ENCODE measurements at places on chromosomes 5 and 9.

DNA sequence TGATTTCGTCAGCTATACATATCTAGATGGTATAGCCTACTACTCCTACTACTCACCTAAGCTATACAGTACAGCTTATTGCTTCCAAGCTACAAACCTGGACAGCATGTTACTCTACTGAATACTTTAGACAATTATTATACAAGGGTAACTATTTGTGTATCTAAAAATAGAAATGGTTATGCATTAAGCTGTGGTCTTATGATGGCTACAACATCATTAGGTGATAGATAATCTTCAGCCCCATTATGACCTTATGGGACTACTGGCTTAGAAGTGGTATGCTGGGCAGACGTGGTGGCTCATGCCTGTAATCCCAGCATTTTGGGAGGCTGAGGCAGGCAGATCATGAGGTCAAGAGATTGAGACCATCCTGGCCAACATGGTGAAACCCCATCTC, 40.2 kb downstream of the CERT1 start:
- DNase-seq, result no peak

DNA sequence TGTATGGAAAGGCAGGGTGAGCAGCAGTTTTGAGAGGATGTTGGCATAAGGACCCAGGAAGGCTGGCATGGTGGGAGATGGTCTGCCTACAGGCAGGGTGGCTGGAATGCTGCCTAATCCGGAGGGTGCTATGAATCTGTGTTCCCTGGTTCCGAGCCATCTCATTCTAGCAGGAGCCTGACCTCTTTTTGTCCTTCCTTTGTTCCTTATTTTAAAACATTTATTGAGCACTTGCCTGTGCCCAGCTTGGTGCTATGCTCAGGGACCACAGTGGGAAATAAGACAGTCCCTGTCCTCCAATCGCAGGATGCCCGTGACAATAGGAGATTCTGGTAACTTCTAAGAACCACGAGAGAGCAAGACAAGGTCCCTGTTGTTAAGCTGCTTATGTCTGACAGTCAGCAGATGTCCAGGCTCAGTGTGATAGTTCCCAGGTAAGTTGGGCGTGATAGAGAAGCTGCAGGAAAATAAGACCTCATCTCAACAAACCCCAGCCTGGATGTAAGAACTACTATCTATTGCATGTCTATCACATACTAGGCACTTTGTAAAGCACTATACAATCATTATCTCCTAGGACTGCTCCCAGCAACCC, 9.1 kb upstream of the ZBTB34 start:
- DNase-seq, result no peak

GRCh38 chr5:77418601-77419581, 73.2 kb downstream of the WDR41 start:
- DNase-seq, result peak; percentile 33

DNA sequence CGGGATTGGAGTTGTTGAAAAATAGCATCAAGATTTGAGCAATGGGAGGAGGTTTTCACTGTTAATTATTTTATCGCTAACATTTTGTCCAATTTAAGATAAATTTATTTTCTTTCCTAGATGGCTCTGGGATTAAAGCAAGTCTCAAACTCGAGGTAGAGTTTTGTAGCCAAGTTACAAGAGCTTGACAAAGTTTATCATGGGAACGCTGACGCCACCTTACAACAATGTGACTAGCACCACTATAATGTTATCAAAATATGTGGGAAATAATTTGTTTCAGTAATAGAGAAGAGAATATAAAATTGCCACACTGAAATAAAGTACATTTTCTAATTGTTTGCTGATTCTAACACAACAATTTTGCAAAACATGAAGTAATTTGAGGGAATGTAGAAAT, 19.8 kb upstream of the TARS1 start:
- no peak for DNase-seq

DNA sequence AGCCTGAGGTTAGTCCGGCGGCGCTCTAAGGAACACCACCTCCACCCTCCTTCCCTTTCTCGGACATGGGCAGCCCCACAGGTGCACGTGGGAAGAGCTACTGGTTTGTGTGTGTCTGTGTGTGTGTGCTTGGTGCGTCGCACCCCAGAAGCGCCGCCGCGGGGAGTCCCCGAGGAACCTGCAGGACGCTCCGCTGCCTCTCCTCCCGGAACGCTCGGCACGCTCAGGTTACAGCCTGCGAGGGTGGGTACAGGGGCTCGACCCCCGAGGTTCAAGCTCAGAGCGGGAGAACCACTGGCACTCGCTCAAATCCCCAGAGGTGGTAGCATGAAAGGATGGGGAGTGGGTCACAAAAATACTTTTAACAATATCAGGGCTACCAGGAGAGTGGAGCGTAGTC, 2.0 kb downstream of the ASTN2 start:
- DNase-seq, result no peak

- peak; percentile 95 for DNase-seq
Observed at GRCh38 chr5:78677777-78678668, 29.5 kb upstream of the LHFPL2 start.

DNA sequence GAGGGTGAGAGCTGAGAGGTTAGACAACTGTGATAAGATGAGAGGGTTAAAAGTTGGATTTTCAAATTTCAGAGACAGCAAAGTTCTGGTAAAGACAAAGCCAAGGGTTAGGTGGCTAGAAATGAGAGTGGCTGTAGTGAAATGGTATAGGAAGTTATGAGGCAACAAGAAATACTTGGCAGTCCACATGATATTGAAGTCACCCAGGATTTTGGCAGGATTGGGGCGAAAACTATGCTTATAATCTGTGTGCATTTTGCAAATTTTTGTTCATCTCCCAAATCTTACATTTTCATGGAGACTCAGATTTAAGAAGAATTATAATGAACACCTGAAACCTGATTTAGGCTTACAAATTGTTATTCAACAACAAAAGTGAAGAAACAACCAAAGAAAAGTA, 35.6 kb downstream of the C9 start:
- DNase-seq, result no peak

GRCh38 chr9:134676886-134677285, 35.3 kb downstream of the COL5A1 start:
- no peak for DNase-seq

DNA sequence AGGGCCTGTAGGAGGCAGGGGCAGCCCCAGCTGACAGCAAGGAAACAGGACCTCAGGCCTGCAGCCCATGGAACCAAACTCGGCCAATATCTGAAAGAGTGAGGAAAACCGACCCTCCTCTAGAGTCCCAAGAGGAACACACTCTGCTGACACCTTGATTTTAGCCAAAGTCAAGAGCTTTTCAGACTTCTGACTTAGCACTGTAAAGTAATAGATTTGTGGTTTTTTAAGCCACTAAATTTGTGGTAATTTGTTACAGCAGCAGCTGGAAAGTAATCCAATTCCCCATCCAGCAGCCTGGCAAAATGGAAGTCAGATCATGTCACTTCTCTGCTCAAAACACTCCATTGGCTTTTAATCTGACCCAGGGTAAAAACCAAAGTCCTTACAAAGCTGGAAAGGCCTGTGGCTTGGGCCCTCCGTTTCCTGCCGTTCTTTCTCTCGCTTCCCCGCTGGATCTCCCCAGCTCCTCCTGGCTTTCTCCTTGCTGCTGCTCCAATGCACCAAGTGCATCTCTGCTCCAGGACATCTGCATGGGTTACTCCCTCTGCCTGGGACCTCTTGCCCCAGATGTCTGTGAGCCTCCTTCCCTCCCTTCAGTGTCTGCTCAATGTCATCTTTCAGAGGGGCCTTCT, 79.0 kb downstream of the C5orf15 start:
- DNase-seq, result no peak

GRCh38 chr5:82365026-82365425, 86.9 kb upstream of the RPS23 start:
- DNase-seq, result no peak

DNA sequence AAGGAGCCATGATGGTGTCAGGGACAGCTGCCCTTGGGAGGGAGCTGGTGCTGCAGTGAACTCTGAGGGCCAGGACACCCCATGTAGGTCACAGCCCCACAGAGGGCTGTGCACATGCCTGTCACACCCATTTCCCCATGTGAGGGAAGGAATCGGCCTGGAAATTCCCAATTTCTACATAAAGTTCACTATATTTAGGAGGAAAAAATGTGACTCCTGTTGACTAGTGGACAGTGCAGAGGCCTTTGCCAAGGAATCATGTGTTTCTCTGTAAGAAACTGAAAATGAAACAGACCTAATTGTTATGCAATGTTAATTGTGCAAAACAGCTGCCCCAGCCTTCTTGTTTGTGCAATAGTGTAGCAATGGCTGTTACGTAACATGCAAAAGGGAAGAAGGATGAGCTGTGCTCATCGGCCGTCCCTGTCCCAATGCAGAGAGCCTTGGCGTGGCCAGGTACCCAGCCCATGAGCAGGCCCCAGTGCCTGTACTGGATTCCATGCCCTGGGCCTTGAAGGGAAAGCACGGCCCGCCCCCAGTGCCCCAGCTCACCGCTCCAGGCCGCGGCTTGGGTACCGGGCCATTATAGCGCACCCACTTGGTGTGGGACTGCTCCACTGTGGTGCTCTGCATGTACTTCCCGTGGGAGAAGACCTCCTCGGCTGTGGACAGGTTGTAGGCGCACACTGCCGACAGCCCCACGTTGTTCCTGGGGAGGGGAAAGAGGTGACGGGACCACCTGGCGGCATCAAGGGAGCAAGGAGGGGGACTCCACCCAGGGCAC, 70.0 kb downstream of the SECISBP2 start:
- DNase-seq, result peak; percentile 32

GRCh38 chr5:172508471-172509404, 54.4 kb upstream of the SH3PXD2B start:
- no peak for DNase-seq

GRCh38 chr5:1879292-1880263, 3.1 kb downstream of the IRX4 start:
- DNase-seq, result no peak

- DNase-seq, result no peak
Observed at GRCh38 chr5:90184764-90185163, 224.8 kb downstream of the CETN3 start.
